ENCODE measurements at places on chromosomes 16 and 17.

- no peak for DNase-seq
- peaks cover 36% of the 10 kb centered on the region for H3K4me1 ChIP-seq
- H3K27ac ChIP-seq = peak overlapping the region; percentile 77
- H3K27me3 ChIP-seq = no peaks in the 10 kb centered on the region
- no peaks in the 10 kb centered on the region for H3K36me3 ChIP-seq
Observed at GRCh38 chr16:22765479-22765878, 48.5 kb upstream of the HS3ST2 start.

- no peaks in the 10 kb centered on the region for H3K36me3 ChIP-seq
- H3K27ac ChIP-seq = no peak overlapping the region
- H3K4me3 ChIP-seq = no peak overlapping the region
- DNase-seq = no peak
Observed at GRCh38 chr17:38564254-38564837, 41.4 kb downstream of the SRCIN1 start.

GRCh38 chr16:87188104-87188503, 129.1 kb downstream of the C16orf95 start:
- no peaks in the 10 kb centered on the region for H3K27me3 ChIP-seq
- no peak overlapping the region for H3K27ac ChIP-seq
- no peak for DNase-seq
- H3K4me1 ChIP-seq = peaks cover 4% of the 10 kb centered on the region
- H3K36me3 ChIP-seq = no peaks in the 10 kb centered on the region

DNA sequence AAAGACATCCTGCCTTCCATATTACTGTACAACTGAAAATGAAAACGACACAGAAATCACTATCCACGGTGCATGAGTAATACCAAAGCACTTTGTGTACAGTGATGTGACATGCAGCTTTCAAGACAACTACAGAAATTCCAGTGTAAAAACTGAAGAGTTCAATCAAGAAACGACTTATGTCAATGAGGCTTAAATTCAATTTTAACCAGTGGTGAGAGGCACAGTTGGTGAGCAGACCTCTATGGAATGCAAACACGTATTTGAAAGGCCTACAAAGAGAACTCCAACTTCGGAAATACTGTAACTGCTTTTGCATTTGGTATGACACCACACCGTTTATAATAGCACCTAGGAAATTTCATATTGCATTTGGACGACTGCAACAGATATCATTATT, 87.6 kb downstream of the USP31 start:
- no peak overlapping the region for H3K4me3 ChIP-seq
- no peak overlapping the region for H3K27ac ChIP-seq
- no peak for DNase-seq
- H3K27me3 ChIP-seq = no peaks in the 10 kb centered on the region
- no peaks in the 10 kb centered on the region for H3K36me3 ChIP-seq
- no peaks in the 10 kb centered on the region for H3K4me1 ChIP-seq

GRCh38 chr16:10511829-10512228, 68.6 kb downstream of the EMP2 start:
- H3K27me3 ChIP-seq = no peaks in the 10 kb centered on the region
- H3K27ac ChIP-seq = no peak overlapping the region
- H3K36me3 ChIP-seq = no peaks in the 10 kb centered on the region
